Vagina (tissue), 2 donors: ENCODE measurements at places on chromosomes 16 and 17.

DNA sequence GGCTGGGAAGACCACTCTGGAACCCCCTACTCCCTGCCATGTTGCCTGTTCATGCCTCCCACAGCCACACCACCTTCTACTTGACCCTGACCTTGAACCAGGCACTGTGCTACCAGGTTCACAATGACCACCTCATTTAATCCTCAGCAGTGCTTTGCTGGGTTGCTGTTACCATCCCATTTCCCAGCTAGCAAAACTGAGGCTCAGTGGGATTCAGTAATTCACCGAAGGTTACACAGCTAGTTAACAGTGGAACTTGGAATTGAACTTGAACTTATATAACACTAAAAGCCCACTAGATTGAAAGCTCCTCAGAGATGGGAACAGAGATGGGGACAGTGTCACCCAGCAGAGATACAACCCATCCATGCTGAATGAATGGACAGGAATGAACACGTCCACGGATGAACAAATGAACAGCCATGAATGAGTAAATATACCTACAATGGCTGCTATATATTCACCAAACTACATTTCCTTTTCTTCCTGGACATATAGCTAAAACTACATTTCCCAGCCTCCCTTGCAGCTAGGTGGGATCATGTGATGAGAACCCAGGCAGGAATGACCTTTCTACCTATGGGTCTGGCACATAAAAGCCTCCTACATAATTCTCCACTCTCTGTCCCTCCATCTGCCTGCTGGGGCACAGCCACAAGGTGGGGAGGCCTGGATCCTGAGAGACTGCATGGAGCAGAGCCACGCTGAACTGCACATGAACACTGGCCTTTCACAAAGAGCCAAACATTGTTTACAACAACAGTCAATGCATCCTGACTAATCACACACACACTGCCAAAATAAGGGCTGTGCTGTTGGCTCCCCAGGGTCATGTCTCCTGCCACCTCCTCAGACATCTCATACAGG lies 94.8 kb downstream of the RMI2 start:
- no peak for DNase-seq
- no peak overlapping the region for H3K4me3 ChIP-seq
- H3K27me3 ChIP-seq = no peaks in the 10 kb centered on the region
- no peaks in the 10 kb centered on the region for H3K4me1 ChIP-seq
- H3K27ac ChIP-seq = no peak overlapping the region

GRCh38 chr16:62970851-62971250 lies 934.6 kb upstream of the CDH8 start:
- no peaks in the 10 kb centered on the region for H3K27me3 ChIP-seq
- no peaks in the 10 kb centered on the region for H3K4me1 ChIP-seq
- H3K27ac ChIP-seq = no peak overlapping the region
- H3K4me3 ChIP-seq = no peak overlapping the region

DNA sequence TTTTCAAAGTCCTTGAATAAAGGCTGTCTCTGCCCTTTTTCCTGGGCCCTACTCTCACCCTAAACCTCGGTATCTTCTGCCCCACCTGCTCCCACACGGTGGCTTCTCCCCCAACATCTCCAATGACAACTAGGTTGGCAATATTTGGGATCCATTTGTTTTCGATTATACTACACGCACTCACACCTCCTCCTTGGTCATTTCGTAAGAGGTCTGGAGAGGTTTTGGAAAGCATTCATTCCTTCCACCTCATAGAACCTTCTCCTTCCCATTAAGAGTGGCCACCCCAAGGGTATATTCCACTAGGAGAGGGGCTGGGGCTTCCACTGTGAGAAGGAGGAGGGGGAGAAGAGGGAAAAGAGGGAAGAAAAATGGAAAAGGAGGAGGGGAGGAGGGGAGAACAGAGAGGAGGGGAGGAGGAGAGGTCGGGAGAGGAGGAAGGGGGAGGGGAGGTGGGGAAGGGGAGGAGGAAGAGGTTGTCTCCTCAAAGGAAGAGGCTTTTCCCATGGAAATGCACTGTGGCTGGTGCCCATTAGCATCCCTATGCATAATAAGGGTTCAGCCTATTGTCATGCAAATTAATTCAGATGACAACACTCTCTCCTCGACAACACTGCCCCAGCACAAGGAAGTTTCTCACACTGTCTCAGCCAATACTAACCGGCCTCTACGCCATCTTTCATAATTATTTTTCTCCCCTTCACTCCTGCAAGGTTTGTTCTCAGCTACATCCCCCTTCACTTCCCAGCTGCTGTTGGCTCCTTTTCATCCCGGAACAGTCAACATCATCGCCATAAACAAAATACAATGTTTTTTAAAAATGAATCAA lies 30.0 kb downstream of the SOX9 start:
- no peaks in the 10 kb centered on the region for H3K4me1 ChIP-seq
- H3K4me3 ChIP-seq = no peak overlapping the region
- no peaks in the 10 kb centered on the region for H3K36me3 ChIP-seq
- no peaks in the 10 kb centered on the region for H3K27me3 ChIP-seq
- no peak overlapping the region for H3K27ac ChIP-seq
- DNase-seq = no peak

DNA sequence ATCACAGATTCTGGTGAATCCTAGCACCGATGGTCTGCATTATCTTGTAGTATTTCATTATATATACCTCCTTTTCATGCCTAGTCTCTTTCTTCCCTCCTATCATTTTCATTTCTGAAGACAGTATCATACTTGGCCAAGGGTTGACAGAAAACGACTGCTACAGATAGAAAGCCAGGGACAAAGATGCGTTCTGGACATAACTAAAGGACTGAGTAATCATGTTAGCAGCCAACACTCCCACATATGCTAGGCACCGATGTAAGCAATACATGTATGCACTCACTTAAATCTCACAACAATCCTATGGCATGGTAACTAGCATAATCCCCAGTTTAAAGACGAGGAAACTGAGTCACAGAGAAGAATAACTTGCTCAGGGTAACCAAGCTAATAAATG lies 22.9 kb downstream of the RDM1 start:
- no peaks in the 10 kb centered on the region for H3K27me3 ChIP-seq
- H3K4me1 ChIP-seq = no peaks in the 10 kb centered on the region
- no peaks in the 10 kb centered on the region for H3K36me3 ChIP-seq
- no peak overlapping the region for H3K4me3 ChIP-seq
- H3K27ac ChIP-seq = no peak overlapping the region
- no peak for DNase-seq

GRCh38 chr16:77433146-77433545 lies 1.7 kb downstream of the ADAMTS18 start:
- H3K36me3 ChIP-seq = no peaks in the 10 kb centered on the region
- H3K27ac ChIP-seq = no peak overlapping the region
- peaks cover 7% of the 10 kb centered on the region for H3K4me1 ChIP-seq
- H3K4me3 ChIP-seq = no peak overlapping the region
- no peak for DNase-seq

DNA sequence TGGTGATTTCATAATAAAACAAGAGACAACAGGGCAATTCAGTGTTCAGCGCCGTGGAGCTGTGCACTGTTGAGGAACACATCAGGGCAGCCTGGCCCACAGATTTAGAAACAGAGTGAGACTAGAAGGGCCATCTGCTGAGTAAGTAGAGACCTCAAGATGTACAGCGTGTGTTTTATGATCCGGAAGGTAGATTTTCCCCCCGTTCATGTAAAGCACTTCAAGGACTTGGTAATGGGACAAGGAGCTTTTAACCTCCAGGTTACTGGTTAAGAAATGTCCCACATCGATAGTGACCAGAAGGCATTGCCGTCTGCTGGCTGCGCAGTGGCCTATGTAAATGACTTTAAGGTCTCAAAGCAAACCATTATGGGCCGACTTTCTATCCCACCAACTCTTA lies 1057.7 kb upstream of the EEF2KMT start:
- no peak overlapping the region for H3K4me3 ChIP-seq
- DNase-seq = no peak
- H3K27ac ChIP-seq = no peak overlapping the region
- H3K4me1 ChIP-seq = no peaks in the 10 kb centered on the region
- H3K36me3 ChIP-seq = no peaks in the 10 kb centered on the region

DNA sequence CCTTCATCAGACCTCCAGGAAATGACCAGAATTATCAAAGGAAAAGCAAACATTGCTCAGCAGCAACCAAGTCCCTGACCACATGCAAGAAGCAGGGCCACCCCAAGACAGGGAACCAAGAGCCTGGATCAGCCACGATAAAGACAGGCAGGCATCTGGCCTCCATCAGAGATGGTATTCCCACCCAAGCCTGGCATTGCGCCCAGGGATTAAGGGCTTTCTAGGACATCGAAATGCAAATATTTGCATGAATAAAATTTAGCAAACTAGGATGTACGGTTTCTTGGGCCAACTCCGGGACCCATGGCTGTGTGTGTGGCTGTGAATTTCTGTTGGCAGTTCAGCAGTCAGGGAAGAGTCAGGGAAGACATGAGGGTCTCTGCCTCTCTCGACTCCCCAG lies 241.4 kb upstream of the DYNLRB2 start:
- no peak overlapping the region for H3K4me3 ChIP-seq
- H3K27me3 ChIP-seq = no peaks in the 10 kb centered on the region
- H3K36me3 ChIP-seq = no peaks in the 10 kb centered on the region
- H3K4me1 ChIP-seq = no peaks in the 10 kb centered on the region
- H3K27ac ChIP-seq = no peak overlapping the region

GRCh38 chr17:54013072-54013471 lies 190.3 kb downstream of the KIF2B start:
- no peak overlapping the region for H3K4me3 ChIP-seq
- DNase-seq = no peak
- H3K27me3 ChIP-seq = no peaks in the 10 kb centered on the region
- no peaks in the 10 kb centered on the region for H3K4me1 ChIP-seq
- H3K27ac ChIP-seq = no peak overlapping the region

DNA sequence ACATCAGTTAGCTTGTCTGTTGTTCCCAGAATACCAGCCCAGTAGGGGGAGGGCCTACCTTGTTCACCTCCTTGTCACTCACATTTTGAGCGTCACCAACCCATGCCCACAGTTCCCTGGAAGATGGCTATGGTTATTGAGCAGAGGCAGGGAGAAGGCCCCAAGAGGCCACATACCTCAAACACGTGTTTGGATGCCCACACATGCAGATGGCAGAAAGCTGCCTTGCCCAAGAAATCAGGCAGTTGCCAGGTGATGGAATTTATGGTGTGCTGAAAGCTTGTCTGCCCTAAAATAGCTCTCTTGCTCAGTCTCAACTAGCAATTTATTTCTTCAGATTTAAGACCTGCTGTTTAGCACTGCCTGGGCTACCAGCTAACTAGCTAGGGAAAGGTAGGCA lies 16.5 kb upstream of the CMTM4 start:
- no peaks in the 10 kb centered on the region for H3K27me3 ChIP-seq
- no peaks in the 10 kb centered on the region for H3K4me1 ChIP-seq
- no peak overlapping the region for H3K4me3 ChIP-seq
- H3K36me3 ChIP-seq = no peaks in the 10 kb centered on the region
- no peak for DNase-seq
- no peak overlapping the region for H3K27ac ChIP-seq

DNA sequence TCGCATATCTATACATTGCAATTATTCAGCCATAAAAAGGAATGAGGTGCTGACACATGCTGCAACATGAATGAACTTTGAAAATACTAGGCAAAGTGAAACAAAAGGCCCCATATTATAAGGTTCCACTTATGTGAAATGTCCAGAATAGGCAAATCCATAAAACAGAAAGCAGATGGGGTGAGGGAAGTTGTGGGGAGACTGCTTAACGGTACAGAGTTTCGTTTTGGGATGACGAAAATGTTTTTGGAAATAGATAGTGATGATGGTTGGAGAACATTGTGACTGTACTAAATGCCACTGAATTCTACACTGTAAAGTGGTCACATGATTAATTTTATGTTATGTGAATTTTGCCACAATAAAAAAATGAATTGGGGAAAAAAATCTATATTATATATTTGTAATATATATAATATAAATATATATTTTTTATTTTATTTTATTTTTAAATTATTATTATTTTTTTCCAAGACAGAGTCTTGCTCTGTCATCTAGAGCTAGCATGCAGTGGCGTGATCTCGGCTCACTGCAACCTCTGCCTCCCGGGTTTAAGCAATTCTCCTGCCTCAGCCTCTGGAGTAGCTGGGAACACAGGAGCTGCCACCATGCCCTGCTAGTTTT lies 4.2 kb upstream of the GNA13 start:
- H3K27ac ChIP-seq = no peak overlapping the region
- H3K36me3 ChIP-seq = no peaks in the 10 kb centered on the region
- no peak for DNase-seq
- H3K4me1 ChIP-seq = peaks cover 33% of the 10 kb centered on the region
- H3K27me3 ChIP-seq = no peaks in the 10 kb centered on the region
- no peak overlapping the region for H3K4me3 ChIP-seq

DNA sequence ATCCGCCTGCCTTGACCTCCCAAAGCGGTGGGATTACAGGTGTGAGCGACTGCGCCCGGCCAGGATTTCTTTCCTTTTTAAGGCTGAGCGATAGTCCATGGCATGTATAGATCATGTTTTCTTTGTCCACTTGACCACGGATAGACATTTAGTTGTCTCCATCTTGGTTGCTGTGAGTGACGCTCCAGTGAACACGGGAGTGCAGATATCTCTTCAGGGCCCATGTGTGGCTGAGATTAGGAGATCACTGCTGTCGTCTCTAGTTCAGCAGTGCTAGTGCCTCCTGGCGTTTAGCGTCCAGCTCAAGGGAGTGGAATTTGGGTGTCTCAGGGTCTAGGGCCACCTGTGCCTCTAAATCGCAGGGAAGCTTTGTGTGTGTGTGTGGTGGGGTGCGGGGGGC lies 41.5 kb downstream of the ABCC1 start:
- no peaks in the 10 kb centered on the region for H3K27me3 ChIP-seq
- H3K36me3 ChIP-seq = no peaks in the 10 kb centered on the region
- DNase-seq = no peak
- H3K27ac ChIP-seq = no peak overlapping the region
- H3K4me1 ChIP-seq = peaks cover 42% of the 10 kb centered on the region

GRCh38 chr17:55531053-55531728 lies 19.9 kb upstream of the SMIM36 start:
- no peaks in the 10 kb centered on the region for H3K36me3 ChIP-seq
- H3K4me3 ChIP-seq = no peak overlapping the region
- H3K4me1 ChIP-seq = no peaks in the 10 kb centered on the region
- H3K27me3 ChIP-seq = no peaks in the 10 kb centered on the region

DNA sequence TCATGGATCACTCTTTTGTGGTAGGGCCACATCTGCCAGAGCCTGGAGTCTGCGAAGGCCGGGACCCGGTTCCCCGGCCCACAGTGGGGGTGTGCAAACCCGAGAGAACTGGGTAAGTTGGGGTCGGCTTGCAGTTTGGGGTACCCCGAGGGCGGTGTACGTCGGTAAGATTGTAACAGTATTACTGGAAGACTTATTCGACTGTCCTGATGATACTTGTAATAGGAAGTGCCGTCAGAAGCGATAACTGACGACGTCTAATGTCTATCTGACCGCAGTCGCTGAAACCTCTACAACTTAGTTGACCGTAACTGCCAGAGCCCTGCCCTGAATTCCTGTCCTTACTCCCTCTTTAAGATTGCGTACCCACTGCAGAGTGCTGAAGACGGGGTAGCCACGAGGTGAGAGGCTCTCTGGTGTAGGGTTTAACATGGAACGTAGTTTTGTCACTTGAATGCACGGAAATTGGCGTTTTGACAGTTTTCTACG lies 24.0 kb downstream of the TRPV2 start:
- peak overlapping the region; percentile 74 for H3K4me3 ChIP-seq
- H3K36me3 ChIP-seq = peaks cover 35% of the 10 kb centered on the region
- peak overlapping the region; percentile 94 for H3K27ac ChIP-seq
- H3K4me1 ChIP-seq = peaks cover 59% of the 10 kb centered on the region
